ENCODE measurements at places on chromosomes 5 and 9.

- DNase-seq, result no peak
These were observed 74.5 kb downstream of the MAPKAP1 start for GRCh38 chr9:125632321-125633115.

DNA sequence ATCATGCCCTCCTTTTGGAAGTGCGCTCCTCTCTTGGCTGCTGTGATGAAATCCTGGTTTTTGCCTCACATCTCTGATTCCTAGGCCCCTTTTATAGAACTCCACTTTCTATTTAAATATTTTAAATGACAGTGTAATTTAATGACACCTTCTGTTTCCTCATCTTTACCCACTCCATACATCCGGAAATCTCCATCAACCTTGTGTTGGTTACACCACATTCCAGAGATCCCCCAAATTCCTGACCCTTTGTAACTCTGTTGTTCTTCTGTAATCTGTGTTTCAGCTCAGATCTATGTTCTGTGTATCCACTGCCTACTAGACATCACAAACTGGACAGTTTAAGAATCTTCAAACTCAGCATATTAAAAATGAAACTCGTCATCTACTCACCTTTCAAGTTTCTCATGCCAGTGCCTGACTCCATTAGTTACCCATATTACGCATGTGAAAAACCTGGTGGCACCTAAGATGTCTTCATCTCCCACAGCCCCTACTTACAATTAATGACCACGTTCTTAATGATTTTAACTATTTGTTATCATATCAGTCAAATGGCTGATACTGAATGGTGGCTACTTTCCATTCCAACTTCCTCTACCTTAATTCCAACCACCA lies 25.1 kb downstream of the PARP8 start:
- DNase-seq, result no peak

DNA sequence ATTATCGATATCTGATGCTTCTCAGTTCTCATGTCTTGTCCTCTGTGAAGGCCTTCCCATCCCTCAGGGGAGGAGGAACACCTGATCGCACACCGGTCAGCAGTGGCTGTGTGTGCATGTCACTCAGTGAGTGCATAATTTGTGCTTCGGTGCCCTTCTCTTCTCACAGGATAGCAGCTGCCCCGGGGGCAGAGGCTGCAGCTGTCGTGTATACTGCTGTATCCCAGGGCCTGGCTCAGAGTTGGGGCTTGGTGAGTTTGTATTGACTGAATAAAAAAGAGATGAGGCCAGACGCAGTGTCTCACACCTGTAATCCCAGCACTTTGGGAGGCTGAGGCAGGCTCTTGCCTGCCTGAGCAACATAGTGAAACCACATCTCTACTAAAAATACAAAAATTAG lies 49.7 kb upstream of the NCS1 start:
- DNase-seq, result no peak

GRCh38 chr9:121282277-121283079 lies 14.5 kb downstream of the GSN start:
- DNase-seq, result no peak

GRCh38 chr9:131282688-131283422 lies 6.5 kb upstream of the FAM78A start:
- DNase-seq, result no peak

GRCh38 chr9:130565792-130566191 lies 13.6 kb upstream of the FUBP3 start:
- no peak for DNase-seq

- no peak for DNase-seq
These were observed 39.3 kb upstream of the RICTOR start for GRCh38 chr5:39113354-39113953.

DNA sequence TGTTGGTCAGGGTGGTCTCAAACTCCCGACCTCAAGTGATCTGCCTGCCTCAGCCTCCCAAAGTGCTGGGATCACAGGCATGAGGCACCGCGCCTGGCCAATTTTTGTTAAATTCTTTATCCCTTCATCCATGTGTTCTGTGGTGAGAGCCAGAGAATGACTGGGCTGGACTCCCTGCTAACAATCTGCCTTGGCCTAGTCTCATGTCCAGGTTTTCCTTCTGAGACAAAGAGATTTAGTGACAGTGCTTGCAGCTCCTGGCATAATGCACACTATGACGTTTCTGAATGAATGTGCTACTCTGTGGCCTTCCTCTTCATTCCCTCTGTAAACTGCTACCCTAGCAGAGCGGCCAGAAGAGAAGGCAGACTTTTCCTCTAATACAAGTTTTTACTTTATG lies 79.3 kb downstream of the FOXD1 start:
- DNase-seq, result no peak

GRCh38 chr5:112059579-112060135 lies 302.7 kb upstream of the NREP start:
- DNase-seq, result no peak

DNA sequence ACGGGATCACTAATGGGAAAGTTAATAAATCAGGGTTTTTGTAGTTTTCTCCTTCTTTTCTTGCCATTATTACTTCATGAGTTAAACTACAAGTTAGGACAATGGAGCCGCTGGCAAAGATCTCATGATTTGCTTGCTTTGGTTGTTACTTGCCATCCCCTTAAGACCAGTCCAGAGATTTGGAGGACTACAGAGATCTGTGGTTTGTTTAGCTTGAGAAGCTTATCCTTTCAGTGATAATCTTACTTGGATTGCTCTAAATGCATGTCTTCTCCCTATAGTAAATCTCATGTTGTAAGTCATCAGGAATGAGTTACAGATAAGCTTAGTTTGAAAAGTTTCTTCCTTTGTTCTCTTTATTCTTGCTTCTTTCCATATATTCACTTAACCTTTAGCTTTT lies 70.9 kb downstream of the TLE4 start:
- no peak for DNase-seq

DNA sequence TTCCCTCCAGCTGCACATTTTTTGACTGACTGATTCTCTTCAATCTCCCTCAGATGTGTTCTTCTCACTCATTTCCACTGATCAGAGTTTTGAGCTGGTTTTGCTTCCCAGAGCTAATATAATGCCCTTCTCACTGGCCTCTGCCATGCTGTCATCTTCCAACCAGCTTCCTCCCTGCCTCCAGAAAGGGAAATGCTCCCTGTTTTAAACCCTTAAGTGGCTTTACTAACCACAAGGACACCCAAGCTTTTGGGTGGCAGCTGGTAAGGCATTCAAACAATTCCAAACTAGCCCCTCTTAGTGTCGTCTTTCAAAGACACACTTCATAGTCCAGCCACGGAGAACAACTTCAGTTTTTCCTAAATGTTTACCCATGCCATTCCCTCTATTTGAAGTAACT lies 172.5 kb downstream of the CRB2 start:
- no peak for DNase-seq

DNA sequence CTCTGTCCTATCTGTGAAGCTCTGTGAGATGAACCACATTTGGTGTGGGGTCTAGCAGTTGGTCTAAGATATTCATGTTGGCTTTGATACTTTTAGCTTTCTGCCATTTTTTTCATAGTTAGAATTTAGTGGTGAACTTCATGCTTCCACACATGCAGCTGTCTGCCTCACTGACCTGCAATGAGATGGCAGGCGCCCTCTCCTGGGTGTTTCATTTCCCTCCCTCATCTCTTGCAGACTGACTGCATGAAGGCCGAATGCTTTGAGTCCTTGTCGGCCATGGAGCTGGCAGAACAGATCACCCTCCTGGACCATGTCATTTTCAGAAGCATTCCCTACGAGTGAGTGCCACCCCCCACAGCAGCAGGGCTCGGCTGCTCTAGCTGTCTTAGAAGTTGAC lies 26.1 kb upstream of the CKMT2 start:
- DNase-seq, result no peak
